ENCODE measurements at places on chromosomes 16 and 17. TPM values are rescaled to one million over a fixed set of nuclear protein-coding genes. Genes with fewer than 3 reads are reported as not detected.

- DNase-seq: no peak
These were observed 83.0 kb downstream of the EMP2 start for GRCh38 chr16:10497132-10498101.

- no peak for DNase-seq
These were observed 71.1 kb downstream of the N4BP1 start for GRCh38 chr16:48538746-48539484.

Gene OR1F1
- not detected for total RNA-seq

Gene SIRT7
- 16.1 TPM for total RNA-seq

GRCh38 chr16:15650698-15651171 lies 690 bp downstream of the NDE1 start:
- DNase-seq: peak; percentile 45

GRCh38 chr17:28735242-28735722 lies 6.7 kb downstream of the NEK8 start:
- no peak for DNase-seq

DNA sequence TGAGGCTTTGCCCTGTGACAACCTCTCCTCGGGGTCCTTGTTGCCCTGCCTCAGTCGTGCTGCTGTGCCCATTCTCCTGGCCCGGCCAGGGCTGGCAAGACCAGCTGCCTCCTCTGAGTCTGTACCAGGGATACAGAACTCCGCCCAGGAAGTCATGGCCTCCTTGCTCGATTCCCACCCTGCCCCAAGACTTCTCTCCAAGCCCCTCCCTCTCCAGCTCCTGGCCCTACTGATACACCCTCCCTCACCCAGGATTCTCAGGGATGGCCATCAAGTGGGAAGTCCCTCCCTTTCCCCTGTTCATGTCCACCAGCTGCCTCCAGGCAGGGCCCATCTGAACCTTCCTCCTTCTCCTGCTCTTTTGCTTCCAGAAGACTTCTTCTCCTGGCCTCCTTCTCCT lies 11.2 kb upstream of the TMEM208 start:
- DNase-seq: no peak

Gene NHLRC4
- total RNA-seq: 5.5 TPM

- no peak for DNase-seq
These were observed 9.7 kb upstream of the DCAF7 start for GRCh38 chr17:63540590-63540989.

Gene ACSM5
- total RNA-seq: 0.33 TPM

Gene CFAP97D1
- not detected for total RNA-seq

GRCh38 chr16:6864671-6865070 lies 468.0 kb upstream of the RBFOX1 start:
- DNase-seq: no peak

- DNase-seq: no peak
These were observed 140.2 kb downstream of the CYB561 start for GRCh38 chr17:63305857-63306256.

DNA sequence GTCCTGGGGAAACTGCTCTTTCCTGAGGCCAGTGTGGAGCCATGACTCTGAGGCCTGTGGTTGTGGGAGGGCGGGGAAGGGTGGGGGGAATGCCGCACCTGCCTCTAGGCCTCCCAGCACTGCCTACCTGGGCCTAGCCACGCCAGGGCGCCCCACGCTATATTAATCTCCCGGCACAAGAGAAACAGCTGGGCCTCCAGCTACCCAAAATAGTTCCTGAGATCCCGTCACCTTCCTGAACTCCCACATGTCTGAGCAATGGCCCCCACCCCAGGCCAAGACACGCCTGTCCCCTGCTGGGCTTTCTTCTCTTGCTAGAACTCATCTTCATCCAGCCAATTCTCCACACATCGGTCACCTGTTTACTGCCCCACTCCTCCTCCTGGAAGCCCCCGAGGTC lies 13.0 kb upstream of the MTSS2 start:
- DNase-seq: no peak

Gene CLEC18C
- 0.05 TPM for total RNA-seq

- no peak for DNase-seq
These were observed 23.2 kb downstream of the PRSS54 start for GRCh38 chr16:58271589-58271988.

DNA sequence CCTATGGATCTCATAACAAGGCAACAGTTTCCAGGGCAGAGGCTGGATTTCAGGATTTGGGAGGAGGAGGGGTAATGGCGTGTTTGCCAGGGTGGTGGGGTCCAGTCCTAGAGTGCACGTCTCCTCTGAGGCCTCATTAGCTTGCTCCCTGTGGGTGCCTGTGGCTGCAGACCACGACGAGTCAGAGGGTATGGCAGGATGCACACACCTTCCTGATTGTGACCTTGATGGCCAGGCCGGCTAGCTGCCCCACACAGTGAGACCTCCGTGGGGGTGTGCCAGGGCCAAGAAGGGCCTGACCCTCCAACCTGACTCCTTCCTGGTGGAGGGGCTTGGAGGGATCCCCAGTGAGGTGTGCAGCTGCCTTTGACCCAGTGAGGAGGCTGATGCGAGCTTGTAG lies 4.0 kb upstream of the SMTNL2 start:
- DNase-seq: no peak

Gene DNAJC7
- 99.1 TPM for total RNA-seq

Gene SLC13A2
- total RNA-seq: not detected

Gene SPATA32
- 0.05 TPM for total RNA-seq

Gene ZACN
- total RNA-seq: 1.5 TPM

DNA sequence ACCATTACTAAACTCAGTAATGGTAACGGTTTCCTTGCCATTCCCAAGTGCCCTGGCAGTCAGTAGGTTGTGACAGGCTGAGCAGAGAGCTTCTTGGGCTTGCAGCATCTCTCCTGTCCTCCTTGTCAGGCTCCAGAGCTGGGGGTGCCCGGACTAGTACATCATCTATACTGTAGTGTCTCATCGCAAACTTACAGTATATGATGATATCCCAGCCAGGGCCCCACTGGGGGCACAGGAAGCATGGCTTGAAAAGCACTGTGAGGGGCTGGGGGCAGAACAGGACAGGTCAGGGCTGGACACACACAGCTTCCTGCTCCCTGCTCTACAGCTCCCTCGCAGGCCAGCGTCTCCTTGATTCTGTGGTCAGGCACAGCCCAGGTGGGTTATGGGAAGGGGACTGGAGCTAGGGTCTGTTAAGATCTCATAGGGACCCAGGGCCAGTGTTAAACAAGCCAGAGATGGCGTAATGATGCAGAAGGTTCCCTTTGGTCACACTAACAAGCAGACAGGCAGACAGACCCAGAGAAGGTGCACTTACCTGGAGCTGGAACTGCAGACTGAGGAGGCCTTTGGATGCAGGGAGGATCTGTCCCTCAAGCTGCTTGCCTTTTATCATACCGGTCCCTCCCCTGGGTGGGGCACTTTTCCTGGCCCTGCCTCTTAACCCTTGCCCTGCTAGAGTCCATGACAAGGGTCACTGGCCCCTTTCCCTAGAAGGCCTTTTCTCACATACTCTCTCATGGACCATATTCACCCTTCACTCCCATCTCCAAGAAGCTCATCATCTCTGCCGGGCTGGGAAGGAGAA lies 6.8 kb downstream of the ERAL1 start:
- DNase-seq: no peak

Gene PRAC2
- not detected for total RNA-seq

Gene KRT27
- total RNA-seq: 0.14 TPM

GRCh38 chr17:76957678-76958464 lies 89.7 kb downstream of the MGAT5B start:
- DNase-seq: no peak

- DNase-seq: no peak
These were observed 21.1 kb upstream of the KRT24 start for GRCh38 chr17:40724656-40725055.

DNA sequence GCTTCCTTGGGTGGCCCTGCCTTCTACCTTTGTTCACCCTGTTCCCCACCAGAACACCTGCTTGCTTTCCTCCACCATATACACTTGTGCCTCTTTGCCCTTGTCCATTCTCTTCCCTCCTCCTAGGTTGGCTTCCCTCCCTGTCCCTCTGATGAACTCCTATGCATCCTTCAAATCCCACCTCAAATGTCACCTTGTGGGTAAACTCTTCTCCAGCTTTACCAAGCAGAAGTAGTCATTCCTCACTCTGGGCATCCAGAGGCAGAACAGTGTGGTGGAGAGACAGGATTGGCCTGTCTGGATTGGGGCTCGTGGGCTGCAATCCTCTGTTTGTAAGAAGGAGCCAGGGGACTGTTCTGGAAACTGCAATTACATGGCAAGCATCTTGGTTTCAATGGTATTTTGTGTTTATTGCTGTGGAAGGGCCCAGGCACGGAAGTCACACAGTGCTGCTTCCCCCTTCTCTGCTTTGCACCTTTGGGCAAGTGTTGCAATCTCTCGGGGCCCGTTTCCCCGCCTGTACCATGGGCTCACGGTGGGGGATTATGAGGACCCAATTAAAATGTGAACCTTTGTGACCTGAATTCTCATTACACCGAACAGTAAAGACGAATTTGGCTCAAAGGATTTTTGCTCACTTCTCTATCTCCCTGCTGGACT lies 21.9 kb upstream of the NXPH3 start:
- DNase-seq: no peak

Gene CDRT15L2
- total RNA-seq: not detected

Gene MMP28
- 1.1 TPM for total RNA-seq

GRCh38 chr17:63258785-63259184 lies 187.3 kb downstream of the CYB561 start:
- no peak for DNase-seq

All from thymus (tissue), 14 donors.